ENCODE measurements at places on chromosomes 12 and 14.

DNA sequence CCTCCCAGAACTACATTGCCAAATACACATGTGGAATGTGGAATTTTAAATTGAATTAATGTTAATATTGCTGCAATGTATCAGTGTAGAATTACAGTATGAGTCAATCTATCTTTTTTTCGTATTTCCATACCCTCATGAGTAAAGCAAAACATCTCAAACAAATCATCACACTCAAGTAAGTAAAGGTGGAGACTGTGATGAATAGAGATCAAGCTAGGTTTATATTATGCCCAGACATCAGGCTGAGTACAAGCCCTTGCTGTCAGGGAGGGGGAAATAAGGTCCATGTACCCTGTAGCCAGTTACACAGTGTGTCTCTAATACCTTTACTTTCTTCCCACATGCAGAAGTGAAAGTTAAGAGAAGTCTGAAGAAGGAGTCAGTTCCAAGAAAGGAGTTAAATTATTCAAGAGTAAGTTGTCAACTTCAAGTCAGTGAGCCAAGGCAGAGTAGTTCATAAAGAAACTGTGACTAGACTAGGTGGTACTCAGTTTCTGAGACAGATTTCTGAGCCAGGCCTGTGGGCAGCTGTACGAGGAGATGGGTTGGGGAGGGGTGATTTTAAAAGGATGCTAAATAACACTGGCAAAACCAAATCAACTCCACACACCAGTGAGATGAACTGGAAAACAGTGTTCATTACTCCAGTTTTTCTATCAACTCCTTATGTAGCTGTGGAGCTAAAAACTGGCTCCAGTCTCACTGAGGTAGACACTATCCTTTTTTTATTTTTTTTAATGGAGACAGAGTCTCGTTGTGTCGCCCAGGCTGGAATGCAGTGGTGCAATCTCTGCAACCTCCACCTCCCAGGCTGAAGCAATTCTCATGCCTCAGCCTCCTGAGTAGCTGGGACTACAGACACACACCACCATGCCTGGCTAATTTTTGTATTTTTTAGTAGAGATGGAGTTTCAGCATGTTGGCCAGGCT, 23.8 kb upstream of the STK38L start:
- DNase-seq = no peak

DNA sequence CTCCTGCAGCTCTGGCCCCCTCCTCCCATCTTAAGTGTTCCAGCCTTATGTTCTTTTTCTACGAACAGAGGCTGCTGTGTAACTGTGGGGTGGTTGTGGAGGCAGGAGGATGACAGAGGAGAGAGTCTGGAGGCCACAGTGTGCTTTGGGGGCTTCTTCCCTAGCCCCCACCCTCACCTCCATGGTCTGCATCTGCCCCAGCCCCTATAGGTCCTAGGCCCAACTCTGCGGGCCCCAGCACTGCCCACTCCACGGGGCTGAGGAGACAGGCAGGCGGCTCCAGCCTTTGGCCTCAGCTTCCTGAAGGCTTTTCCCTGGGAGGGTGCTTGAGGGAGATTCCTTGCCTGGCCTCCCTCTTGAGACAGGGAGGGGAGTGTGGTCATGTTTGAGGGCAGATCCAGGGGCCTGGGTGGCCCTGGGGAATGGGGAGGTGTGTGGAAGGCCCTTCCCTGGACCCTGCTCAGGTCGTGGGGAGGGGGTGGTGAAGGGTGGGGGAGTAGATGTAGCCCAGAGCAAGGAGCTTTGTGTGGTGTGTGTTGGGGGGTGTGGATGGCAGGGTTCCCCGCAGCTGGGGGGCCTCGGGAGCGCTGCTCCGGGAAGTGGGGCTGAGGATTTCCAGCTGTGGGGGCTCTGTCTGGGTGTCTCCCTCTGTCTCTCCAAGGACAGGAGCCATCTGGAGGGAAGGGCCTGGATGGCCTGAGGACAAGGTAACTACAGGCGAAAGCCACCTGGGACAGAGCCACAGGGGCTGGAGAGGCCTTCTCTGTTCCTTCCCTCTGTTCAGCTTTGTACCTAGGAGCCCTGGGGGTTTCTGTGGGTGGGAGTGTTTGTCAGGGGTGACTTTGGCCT, 1.1 kb downstream of the SMIM41 start:
- DNase-seq = no peak

DNA sequence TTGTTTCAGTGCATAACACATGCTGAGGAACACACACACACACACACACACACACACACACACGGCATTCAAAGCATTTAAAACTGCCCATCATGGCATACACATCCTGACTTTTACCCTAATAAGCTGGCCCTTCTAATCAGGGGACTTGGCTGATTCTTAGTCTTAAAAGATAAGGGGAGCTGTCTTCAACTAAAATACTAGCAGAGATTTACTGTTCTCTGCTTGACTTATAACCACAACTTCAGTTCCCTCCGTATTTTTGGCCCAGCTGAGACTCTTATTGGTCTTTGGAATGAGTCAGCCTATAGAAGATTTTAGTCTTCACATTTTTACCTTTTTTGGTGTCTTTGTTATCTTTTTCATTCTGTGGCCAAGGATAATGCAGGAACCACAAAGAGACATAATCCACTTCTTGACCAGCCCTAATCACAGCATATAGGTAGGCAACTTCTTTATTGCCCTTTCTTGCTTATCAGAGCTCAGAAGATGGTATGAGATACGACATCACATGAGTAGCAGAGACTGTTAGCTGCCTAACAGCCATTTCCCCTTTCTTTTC, 25.1 kb upstream of the SLC8A3 start:
- no peak for DNase-seq

DNA sequence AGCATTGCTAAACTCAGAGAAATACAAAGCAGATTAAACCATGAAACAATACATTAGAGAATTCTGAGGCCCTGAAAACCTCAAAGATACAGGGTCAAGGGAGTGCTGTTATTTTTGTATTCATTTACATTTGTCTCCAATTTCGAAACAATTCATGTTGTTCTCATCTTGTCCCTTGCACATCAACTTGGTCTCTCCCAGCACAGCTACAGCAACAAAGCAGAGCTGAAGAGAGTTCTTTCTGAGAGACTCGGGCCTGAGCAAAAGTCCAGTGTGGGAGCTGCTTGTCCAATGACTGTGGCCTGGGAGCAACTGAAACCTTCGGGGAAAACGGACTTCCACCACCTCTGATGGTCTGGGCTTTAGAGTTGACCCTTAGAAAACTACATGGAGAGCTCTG, 79.4 kb upstream of the CDKN3 start:
- no peak for DNase-seq

- DNase-seq = no peak
These were observed 1.9 kb downstream of the ACTN1 start for GRCh38 chr14:68977180-68977717.

- DNase-seq = no peak
These were observed 42.1 kb downstream of the ELK3 start for GRCh38 chr12:96236221-96236822.

DNA sequence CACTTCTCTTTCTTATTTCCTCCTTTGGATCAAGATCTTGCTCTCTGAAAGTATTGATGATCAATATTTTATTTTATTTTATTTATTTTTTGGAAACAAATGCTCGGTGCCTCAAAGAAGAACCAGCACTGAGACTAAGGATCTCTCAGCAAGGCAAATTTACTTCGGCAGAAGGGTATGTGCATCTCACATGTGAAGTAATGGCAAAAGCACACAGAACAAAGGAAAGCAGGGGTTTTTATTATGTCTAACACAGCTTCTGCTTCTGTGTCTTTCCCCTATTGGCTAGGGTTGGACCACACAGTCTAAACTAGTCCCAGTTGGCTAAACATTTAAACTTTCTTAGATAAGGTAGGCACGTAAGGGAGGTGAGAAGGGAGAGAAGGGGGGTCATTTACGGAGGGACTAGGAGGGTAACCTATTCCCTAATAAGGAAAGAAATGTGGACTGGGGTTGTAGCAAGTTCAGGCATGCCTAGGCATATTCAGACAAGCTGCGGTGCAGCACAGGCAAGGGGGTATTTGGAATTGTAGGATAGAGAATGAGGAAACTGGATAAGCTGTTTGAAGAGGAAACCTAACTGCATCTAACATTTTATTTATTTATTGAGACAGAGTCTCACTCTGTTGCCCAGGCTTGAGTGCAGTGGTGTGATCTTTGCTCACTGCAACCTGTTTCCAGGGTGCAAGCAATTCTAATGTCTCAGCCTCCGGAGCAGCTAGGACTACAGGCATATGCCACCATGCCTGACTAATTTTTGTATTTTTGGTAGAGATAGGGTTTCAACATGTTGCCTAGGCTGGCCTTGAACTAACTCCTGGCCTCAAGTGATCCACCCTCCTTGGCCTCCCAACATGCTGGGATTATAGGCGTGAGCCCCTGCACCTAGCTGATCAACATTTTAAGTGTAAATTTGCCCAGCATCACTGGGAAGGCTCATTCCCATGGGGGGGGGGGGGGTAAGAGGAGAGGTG, 90.0 kb upstream of the EIF5 start:
- DNase-seq = no peak

- no peak for DNase-seq
These were observed 20.5 kb downstream of the IRF2BPL start for GRCh38 chr14:77007975-77008421.

DNA sequence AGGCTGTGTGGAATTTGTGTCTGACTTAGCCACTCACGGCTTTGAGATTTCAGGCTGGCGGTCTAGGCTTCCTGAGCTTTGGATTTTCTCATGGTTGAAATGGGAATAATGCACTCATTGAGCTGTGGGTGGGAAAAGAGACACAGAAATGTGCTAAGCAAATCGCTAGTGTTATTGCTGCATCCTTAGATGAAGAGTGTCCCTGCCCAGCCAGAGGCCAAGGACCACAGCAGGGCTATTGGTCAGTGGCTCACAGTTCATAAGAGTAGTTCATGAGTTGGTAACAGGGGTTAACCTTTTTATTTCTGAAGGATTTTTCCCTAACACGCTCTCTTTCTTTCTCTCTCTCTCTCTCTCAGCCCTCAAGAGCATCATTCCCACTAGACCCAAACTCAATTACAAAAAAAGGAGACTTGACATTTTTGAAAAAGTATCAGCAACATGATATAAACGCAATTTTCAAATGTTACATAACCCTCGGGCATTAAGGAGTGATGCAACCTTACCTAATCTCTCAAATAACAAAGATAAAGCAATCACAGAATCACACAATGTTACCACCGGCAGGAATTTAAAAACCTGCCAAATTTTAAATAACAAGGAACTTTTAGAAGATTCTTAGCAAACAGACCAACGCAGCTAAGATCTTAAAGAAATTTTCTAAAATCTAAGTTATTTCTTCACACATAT, 36.7 kb upstream of the RMST start:
- DNase-seq = no peak

GRCh38 chr14:74566174-74567141, 45.6 kb downstream of the LTBP2 start:
- DNase-seq = no peak

DNA sequence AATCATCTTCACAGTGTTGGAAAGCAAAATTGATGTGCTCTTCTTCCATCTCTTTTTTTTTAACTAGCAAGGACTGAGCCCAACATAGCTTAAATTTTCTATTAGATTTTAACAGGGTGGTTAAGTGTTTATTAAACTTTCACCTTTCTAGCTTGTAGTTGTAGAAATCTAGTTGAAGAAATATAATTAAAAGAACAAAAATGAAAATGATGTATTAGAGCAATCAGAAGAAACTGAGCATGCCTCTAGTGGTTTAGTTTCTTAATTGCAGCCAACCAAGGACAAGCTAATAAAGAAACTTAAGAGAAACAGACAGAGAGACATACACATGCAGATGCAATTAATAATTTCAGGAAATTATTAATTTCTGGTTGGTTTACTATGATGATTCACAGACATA, 673.0 kb upstream of the LMO3 start:
- no peak for DNase-seq

- DNase-seq = no peak
These were observed 103.8 kb upstream of the FKBP4 start for GRCh38 chr12:2691006-2691344.

- DNase-seq = no peak
These were observed 26.2 kb upstream of the GPATCH2L start for GRCh38 chr14:76125511-76125910.

DNA sequence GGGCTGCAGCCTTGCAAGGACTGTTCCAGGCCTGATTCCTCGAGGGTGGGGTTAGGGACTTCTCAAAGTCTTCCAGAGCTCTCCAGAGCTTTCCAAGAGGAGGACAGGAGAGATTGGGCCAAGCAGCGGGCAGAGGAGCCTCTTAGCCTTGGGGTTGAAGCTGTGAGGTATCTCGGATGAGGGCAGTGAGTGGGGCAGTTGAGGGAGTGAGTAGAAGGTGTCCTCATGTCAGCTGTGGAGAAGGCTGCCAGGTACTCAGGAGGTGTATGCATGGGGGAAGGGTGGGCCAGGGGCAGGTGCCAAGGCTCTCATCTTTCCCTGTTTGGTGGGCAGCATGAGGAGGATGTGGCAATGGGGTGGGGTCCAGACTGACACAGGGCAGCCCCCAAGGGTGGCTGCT, 7.7 kb downstream of the KRT83 start:
- DNase-seq = no peak

DNA sequence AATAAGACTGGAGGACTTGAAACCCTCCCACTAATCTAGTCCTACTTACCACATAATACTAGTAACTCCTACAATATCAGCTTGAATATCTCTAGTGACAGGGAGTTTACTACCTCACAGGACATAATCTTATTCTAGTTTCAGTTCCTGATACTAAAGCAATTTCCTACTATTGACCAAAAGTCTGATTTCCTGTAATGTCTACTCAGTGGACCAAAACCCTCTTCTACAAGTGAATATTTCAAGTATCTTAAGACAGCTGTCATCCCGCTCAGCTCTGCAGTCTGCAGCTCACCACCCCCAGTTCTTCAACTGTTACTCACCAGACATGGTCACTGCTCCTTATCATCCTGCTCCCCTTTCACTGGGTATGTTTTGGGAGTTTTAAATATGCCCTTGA, 70.8 kb upstream of the TMCC3 start:
- DNase-seq = no peak

DNA sequence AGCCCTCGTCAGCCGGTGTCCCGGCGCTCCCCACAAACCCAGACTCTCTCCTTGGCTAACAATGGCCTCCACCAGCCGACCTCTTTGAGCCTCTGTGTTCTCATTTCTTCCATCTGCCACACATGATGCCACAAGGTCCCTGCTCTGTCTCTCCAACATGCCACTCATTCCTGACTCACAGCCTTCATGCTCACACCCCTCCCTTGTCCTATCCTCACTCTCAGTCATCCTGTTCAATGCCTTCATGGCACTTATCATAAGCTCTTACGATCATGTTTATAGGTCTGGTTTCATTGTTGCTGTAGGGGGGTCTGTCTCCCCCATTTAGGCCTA, 9.6 kb upstream of the SERPINA11 start:
- DNase-seq = no peak

GRCh38 chr14:60777856-60778578, 43.5 kb downstream of the MNAT1 start:
- peak; percentile 4 for DNase-seq

Measured in anterior cingulate cortex (tissue), 58 donors.